Activated CD4-positive, alpha-beta T cell treated with anti-CD3 and anti-CD28 coated beads, Interleukin-2, amount 50 U/mL, for 1 hour (primary cell): ENCODE measurements at places on chromosomes 6 and 20.

- DNase-seq, result no peak
Observed at GRCh38 chr20:46324960-46325703, 16.8 kb upstream of the CDH22 start.

GRCh38 chr20:44590980-44591778, 8.8 kb downstream of the PKIG start:
- DNase-seq, result no peak

DNA sequence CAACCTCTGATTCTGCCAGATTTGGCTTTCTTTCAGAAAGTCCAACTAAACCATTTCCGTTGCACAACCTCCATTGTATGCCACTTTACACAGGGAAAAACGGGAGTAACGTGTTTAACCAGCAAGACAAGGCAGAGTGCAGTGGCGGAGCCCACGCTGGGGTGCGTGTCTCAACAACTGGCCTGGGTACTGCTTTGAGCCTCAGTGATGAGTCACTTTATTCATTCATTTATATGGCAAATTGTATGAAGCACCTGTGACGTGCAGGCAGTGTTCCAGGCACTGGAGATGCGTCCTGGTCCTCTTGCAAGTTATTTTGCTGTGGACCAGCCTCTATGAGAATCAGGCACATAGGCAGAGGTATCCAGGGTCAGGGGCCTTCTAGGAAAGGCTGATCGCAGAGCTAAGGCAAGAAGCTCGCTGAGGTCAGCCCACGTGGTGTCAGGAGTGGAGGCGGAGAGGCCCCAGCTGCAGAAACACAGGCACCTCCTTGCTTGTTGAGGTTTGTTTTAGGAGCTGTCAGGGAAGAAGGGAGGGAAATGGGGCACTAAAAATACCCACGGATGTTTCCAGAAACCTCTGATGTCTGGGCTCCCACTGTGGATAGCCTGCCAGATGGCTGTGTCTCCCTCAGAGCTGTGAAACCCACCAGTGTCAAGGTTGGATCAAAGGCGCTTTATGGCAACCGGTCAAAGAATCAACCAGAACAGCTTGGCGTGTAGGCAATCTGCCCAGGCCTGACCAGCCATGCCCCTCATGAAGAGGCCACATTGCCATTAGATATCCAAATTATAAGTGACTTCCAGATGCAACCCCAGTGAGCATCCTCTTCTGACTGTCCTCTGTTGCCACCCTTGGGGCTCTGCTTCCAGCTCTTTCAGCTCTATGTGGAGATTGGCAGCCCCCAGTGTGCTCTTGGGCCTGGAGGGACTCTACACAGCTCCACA, 157.2 kb downstream of the CD83 start:
- no peak for DNase-seq

- DNase-seq, result no peak
Observed at GRCh38 chr6:101741474-101742171, 348.1 kb downstream of the GRIK2 start.

DNA sequence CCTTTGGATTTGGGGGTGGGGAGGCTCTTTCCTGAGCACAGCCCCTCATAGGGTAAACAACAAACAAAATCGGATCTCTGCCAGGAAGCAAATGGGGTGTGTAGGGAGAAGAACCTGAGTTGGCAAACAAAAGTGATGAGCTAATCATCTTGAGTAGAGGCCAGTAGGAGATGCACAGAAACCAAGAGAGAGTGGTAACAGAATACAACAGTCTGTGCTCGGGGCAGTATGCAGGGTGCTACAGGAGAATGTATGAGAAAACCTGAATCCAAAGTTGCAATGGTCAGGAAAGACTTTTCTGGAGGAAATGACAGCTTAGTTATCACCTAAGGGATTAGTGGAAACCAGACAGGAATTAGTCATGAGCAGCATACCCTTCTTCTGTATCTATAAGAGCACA, 177.8 kb downstream of the CDKAL1 start:
- no peak for DNase-seq

- DNase-seq, result peak; percentile 76
Observed at GRCh38 chr20:63434599-63435378, 37.7 kb downstream of the KCNQ2 start.

DNA sequence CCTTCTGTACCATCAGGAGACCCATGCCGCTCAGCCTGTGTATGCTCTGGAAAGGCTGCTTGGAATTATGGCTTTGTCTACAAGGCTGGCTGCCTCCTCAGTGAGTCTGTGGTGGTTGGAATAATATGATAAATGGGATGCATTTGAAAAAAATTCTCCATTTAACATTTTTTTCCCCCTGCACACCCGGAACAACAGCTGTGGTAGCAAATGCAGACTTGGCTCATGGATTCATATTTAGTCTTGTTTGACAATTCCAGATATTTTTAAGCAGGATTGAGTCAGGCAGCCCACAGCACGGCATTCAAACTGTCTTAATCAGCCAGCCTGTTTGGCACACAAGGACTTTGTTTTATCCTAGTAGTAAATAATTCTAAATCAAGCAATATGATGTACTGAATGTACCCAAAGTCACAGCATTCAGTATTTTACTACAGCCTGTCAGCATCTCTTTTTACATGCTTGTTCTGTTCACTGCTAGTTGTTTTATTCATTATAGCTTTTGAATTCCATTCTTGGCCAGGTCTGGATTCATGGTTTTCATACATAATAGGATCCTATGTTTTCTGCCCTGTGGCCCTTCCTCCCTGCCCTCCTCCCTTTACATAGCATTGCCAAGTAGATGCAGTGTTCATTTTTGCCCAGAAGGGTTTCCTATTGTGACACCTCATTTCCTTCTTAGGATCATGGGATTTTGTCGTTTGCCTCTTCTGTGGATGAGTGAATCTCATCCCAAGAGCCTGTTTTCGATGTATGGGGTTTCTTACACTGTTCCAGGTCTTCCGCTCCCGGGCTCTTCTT, 68.1 kb downstream of the LRRC1 start:
- no peak for DNase-seq

- no peak for DNase-seq
Observed at GRCh38 chr6:48377115-48377514, 266.1 kb upstream of the PTCHD4 start.

- DNase-seq, result no peak
Observed at GRCh38 chr6:104729433-104729832, 130.3 kb downstream of the HACE1 start.

GRCh38 chr20:15036948-15037347, 699.5 kb upstream of the FLRT3 start:
- no peak for DNase-seq

- DNase-seq, result no peak
Observed at GRCh38 chr6:63634630-63635029, 972 bp upstream of the PHF3 start.

DNA sequence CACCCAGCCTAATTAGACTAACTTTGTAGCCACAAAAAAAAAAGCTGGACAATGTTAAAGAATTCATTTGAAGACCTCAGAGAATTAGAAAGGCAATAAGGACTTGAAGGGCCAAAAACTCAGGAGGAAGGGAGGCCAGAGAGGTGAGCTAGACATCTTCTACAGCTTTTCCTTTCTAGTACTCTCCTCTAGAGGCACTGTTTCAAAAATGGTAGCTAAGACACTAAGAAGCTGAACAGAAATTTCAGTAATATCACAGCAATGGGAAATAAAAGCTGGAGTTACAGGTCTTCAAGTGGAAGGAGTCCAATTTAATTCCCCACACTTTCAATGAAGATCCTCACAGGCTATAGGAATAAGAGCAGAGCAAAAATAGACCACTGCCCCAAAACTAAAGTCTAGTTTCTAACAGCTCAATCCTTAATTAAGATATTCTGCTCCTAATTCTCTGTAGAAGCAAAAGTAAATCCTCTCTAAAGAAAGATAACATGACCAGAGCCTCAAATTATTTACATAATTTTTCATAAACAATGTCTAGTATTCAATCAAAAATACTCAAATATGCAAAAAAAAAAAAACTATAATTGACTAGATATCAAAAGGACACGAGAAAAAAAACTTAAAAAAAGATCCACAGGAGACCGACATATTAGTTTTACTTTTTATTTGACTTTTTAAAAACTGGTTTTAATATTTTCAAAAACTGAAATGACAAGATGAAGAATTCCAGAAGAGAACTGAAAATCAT, 63.7 kb downstream of the RNGTT start:
- DNase-seq, result no peak

- DNase-seq, result no peak
Observed at GRCh38 chr6:144119376-144119775, 24.0 kb upstream of the SF3B5 start.

- no peak for DNase-seq
Observed at GRCh38 chr6:139823099-139823807, 448.8 kb upstream of the CITED2 start.

DNA sequence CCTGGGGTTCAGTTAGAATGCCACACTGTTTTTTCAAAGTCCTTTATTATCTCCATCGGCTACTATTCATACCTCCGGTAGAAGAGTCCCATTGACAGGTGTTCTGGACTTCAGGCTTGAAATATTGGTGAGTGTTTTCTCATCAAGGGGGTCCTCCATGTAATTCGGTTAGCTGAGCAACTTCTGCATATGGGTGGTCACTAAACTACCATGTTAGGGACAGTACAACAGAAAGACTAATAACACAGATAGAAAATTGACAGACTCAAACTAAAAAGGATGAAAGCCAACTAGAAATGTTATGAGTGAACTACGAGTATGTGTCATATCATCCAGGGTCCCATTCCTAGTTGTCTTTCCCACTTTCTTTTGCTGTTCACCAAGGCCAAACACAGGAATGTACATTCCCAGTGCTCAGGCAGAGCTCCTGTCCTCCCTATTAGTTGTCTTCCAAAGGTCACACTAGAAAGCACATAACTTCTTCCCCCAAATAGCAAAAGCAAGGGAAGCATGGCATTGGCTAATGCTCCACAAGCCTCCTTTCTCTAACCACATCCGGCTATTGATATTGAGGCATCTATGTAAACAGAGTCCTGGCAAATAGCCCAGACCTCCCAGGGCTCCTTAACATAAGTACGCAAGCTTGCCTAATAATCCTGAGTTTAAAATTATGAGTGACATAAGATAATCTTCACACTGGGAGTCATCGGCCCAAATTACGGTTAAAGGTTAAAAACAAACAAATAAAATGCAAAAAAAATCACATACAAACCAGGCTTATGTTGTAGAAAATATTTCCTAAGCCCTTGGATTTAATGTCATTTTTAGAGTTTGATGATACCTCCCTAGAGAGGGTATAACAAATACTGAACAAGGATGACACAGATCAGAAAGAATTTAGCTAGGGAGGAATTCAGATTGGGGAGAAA, 13.2 kb downstream of the CCN2 start:
- no peak for DNase-seq

- DNase-seq, result no peak
Observed at GRCh38 chr6:165244524-165245247, 64.7 kb downstream of the C6orf118 start.

GRCh38 chr6:21150667-21151066, 442.9 kb upstream of the SOX4 start:
- no peak for DNase-seq

DNA sequence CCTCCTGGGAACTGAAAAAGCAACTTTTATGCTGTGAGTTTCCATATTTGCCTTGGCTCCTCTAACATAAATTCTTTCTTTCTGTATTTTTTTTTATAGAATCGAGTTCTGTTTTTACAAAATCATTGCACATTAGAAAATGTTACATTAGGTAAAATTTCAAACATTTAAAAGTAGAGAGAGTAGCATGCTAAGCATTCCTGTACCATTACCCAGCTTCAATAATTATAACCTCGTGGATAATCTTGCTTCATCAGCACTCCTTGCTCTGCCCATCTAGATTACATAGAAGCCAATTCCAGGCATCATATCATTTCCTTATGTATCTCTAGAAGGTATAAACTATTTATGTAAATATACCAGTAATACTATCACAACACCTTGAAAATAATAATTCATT, 15.4 kb upstream of the FBXO30 start:
- DNase-seq, result no peak

GRCh38 chr6:15685619-15686018, 22.8 kb upstream of the DTNBP1 start:
- DNase-seq, result no peak

DNA sequence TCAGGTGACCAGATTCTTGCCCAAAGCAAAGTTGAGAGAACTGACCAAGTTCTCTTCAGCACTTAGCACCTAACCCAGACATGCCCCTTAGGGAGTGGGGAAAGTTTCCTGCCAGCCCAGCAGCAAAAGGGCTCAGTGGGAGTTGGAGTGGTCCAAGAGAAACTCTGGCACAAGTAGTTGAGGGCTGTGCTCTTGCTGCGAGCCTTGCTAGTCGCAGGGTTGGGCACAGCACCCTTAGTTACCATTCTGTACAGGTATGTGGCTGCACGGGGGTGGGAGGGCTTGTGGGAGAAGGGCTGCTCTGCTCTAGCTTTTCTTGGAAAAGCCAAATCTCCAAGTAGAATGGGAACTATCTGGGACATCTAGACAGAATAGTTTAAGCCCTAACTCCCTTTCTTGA, 6.4 kb downstream of the POLR1C start:
- DNase-seq, result no peak

DNA sequence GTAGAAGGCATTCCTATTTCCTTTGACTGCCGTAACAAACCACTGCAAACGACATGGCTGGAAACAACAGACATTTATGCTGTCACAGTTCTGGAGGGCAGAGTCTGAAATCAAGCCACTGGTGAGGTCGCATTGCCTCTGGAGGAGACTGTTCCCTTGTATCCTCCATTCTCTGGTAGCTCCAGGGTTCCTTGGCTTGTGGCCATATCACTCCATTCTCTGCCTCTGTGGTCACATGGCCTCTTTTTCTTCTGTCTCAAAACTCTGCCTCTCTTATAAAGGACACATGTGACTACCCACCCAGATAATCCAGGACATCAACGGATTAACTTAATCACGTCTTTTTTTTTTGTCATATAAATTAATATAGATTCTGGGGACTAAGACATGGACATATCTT, 84.4 kb downstream of the LYRM2 start:
- no peak for DNase-seq

GRCh38 chr6:43828711-43829110, 58.7 kb downstream of the VEGFA start:
- no peak for DNase-seq

GRCh38 chr6:108227290-108227689, 33.5 kb downstream of the SNX3 start:
- no peak for DNase-seq

GRCh38 chr6:36586606-36587005, 7.6 kb upstream of the SRSF3 start:
- DNase-seq, result no peak
